Suprapubic skin (tissue), 4 donors: ENCODE measurements at places on chromosomes 3 and 15.

- H3K27ac ChIP-seq: no peak overlapping the region
- no peaks in the 10 kb centered on the region for H3K4me1 ChIP-seq
- DNase-seq: no peak
- no peak overlapping the region for H3K4me3 ChIP-seq
- H3K36me3 ChIP-seq: no peaks in the 10 kb centered on the region
- H3K27me3 ChIP-seq: no peaks in the 10 kb centered on the region
These were observed 220.3 kb downstream of the SOX2 start for GRCh38 chr3:181932039-181932438.

DNA sequence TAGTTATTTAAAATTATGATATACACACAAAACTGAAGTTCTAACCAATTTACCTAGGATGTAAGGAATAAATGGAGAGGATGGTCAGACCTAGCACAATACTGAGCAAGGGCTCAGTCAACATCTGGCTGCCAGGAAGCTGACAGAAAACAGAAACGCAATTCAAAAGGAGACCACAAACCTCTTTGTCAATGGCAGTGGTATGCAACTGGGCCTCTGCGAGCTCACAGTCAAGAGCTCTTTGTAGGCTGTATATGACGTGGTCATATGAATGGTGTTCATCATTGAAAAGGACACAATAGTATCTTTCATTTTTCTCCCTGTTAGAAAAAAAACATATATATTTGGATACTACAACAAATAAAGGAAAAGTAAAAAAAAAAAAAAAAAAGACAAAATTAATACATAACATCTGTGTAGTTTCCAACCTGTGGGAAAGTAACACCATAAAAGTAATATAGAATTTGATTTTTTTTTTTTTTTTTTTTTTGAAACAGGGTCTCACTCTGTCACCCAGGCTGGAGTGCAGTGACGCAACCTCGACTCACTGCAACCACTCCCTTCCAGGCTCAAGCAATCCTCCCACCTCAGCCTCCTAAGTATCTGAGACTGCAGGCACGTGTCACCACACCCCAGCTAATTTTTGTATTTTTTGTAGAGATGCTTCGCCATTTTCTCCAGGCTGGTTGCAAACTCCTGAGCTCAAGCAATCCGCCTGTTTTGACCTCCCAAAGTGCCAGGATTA, 37.9 kb downstream of the UBR1 start:
- H3K4me1 ChIP-seq: no peaks in the 10 kb centered on the region
- H3K4me3 ChIP-seq: no peak overlapping the region
- H3K27me3 ChIP-seq: no peaks in the 10 kb centered on the region
- DNase-seq: no peak
- H3K27ac ChIP-seq: no peak overlapping the region
- H3K36me3 ChIP-seq: peaks cover 61% of the 10 kb centered on the region

DNA sequence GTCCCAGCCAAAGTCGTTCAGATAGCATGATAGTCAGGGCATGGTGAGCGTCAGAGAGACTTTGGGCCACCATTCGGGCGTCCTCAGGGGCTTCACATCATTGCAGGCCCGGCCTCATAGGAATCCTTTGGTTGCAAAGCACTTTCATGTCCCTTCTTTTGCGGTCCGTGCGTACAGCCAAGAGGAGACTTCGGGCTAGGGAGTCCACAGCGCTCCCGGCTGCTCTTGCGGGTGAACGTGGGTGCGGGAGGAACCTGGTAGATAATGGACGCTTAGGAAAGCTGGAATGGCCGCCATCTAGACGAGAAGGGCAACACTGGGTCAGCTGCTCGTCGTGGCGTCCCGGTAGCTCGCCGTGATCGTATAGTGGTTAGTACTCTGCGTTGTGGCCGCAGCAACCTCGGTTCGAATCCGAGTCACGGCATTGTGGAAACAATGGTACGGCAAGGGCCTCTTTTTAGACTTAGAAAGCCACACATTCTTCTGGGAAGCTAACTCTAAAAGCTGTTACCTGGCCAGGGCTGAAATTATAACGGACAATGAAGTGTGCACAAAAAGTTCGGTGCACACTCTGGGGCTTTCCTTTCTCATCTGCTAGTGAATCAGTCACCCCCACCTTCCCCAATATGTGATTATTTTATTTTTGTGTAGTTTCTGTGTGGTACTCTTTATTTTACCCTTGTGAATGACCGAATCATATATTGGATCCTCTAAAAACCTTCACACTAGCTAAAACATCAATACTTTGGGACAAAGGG, 13.2 kb upstream of the SHF start:
- H3K4me1 ChIP-seq: peaks cover 8% of the 10 kb centered on the region
- H3K27me3 ChIP-seq: no peaks in the 10 kb centered on the region
- no peaks in the 10 kb centered on the region for H3K36me3 ChIP-seq
- DNase-seq: peak; percentile 88

GRCh38 chr15:34904527-34904926, 65.0 kb downstream of the AQR start:
- no peaks in the 10 kb centered on the region for H3K4me1 ChIP-seq
- H3K27ac ChIP-seq: no peak overlapping the region
- DNase-seq: no peak

GRCh38 chr15:65877749-65878148, 8.5 kb downstream of the RAB11A start:
- no peaks in the 10 kb centered on the region for H3K27me3 ChIP-seq
- H3K4me1 ChIP-seq: peaks cover 13% of the 10 kb centered on the region
- H3K36me3 ChIP-seq: peaks cover 53% of the 10 kb centered on the region
- no peak overlapping the region for H3K4me3 ChIP-seq

DNA sequence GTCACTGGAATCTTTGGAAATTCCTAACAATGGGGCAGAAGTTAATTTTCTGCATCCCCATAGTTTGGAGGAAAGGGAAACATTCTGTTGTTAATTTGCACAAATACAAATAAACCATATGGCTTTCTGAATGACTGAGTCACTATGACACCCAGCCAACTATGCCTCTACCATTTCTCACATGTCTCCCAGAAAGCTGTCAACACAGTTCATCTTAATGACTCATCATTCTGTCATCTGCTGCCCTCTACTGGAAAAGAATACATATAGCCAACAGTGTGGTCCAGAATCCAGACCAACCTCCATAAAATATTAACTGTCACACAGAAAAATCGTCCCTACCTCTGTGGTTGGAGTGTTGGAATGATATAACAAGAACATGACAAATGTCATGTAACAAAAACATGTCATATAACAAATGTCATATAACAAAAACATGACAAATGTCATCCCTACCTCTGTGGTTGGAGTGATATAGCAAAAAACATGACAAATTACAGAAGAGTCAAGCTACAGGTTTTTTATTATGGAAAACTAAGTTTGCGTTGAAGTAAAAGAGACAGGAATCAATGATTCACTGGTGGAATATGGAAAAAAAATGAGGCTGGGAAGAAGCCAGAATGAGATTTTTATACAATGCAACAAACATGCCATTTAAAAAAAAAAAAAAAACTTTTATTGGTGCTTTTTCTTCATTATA, 47.7 kb upstream of the GYG1 start:
- H3K4me1 ChIP-seq: no peaks in the 10 kb centered on the region
- no peak overlapping the region for H3K4me3 ChIP-seq
- DNase-seq: no peak
- H3K27ac ChIP-seq: no peak overlapping the region
